Endothelial cell (in vitro differentiated cells): ENCODE measurements at places on chromosomes 7 and 10.

DNA sequence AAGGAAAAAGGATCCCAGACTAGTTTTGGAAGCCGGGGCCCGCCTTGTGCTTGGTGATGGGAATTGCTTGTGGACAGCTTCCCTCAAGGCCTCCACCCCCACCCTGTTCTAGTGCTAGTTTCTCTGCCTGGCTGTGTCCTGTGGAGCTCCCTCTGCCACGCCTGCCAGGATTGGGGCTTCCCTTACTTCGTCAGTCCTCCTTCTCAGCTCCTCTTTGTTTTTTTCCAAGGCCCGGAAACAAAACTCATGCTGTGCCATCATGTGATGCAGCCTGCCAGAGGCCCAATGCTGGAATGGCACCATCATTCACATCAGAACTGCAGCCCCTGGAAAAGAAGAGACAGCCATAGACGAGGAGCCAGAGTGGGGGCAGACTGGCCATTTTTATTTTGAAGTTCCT lies 11.2 kb downstream of the YKT6 start:
- peaks cover 8% of the 10 kb centered on the region for H3K4me1 ChIP-seq
- no peak for DNase-seq
- H3K36me3 ChIP-seq, result peaks cover 20% of the 10 kb centered on the region
- no peaks in the 10 kb centered on the region for H3K27me3 ChIP-seq

GRCh38 chr10:67297637-67298181 lies 371.9 kb downstream of the LRRTM3 start:
- no peak overlapping the region for H3K27ac ChIP-seq
- no peaks in the 10 kb centered on the region for H3K36me3 ChIP-seq
- no peak overlapping the region for H3K4me3 ChIP-seq

DNA sequence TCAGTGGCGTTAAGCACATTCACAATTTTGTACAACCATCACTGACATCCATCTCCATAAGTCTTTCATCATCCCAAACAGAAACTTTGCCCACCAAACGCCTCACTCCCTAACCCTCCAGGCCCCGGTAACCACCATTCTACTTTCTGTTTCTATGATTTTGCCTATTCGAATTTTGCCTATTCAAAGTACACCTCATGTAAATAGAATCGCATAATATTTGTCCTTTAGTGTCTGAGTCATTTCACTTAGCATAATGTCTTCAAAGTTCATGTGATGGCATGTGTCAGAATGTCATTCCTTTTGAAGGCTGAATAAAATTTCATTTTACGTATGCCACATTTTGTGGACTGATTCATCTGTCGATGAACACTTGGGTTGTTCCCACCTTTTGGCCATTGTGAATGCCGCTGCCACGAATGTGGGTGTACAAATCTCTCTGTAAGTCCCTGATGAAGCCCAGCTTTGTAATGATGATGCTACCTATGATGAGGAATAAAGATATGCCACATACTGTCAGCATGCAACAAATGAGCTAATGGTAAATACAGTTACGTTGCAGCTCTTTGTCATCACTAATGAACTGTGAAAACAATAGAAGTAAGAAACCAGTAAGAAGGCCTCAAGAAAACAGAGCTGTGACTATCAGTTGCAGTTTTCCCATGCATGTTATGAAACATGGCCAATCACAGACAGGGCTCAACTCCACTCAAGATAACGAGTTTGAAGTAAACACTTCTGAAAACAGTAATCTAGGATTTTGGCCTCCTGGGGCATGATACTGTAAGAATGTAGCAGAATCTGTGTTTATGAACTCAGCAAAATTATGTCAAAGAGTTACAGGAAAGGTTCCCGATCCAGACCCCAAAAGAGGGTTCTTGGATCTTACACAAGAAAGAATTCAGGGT lies 120.0 kb downstream of the ADAM12 start:
- H3K4me3 ChIP-seq, result no peak overlapping the region
- DNase-seq, result no peak
- H3K36me3 ChIP-seq, result peaks cover 10% of the 10 kb centered on the region
- peaks cover 5% of the 10 kb centered on the region for H3K4me1 ChIP-seq

GRCh38 chr7:13717031-13717430 lies 272.4 kb downstream of the ETV1 start:
- H3K27ac ChIP-seq, result no peak overlapping the region
- H3K4me3 ChIP-seq, result no peak overlapping the region
- no peaks in the 10 kb centered on the region for H3K4me1 ChIP-seq
- DNase-seq, result no peak

GRCh38 chr10:132974886-132975830 lies 32.8 kb upstream of the CFAP46 start:
- peaks cover 14% of the 10 kb centered on the region for H3K27me3 ChIP-seq
- DNase-seq, result no peak
- peaks cover 6% of the 10 kb centered on the region for H3K4me1 ChIP-seq
- H3K4me3 ChIP-seq, result no peak overlapping the region

DNA sequence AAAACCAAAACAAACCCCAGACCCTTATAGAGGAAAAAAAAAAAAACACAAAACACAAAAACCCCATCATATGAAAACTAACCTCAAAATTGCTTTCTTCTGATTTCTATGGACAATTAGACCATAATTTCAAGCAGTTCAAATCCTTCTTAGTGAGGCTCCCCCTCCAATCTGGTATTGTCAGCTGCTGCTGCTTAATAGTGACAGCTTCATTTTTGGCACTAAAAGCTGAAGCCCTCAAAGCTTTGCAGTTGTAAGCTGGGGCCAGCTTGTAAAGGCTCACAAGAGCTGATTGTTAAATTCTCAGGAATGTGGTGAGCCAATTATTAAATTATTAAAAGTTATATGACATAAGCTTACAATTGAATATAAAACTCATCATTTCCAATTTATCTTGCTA lies 21.9 kb downstream of the ATXN7L1 start:
- DNase-seq, result no peak
- H3K4me1 ChIP-seq, result peaks cover 49% of the 10 kb centered on the region
- H3K4me3 ChIP-seq, result no peak overlapping the region
- H3K27me3 ChIP-seq, result peaks cover 6% of the 10 kb centered on the region
- H3K36me3 ChIP-seq, result peaks cover 20% of the 10 kb centered on the region

GRCh38 chr7:148963583-148964482 lies 64.5 kb downstream of the PDIA4 start:
- peak overlapping the region; percentile 89 for H3K4me3 ChIP-seq
- H3K36me3 ChIP-seq, result no peaks in the 10 kb centered on the region
- peak overlapping the region; percentile 93 for H3K27ac ChIP-seq
- peaks cover 7% of the 10 kb centered on the region for H3K27me3 ChIP-seq
- peak; percentile 19 for DNase-seq

DNA sequence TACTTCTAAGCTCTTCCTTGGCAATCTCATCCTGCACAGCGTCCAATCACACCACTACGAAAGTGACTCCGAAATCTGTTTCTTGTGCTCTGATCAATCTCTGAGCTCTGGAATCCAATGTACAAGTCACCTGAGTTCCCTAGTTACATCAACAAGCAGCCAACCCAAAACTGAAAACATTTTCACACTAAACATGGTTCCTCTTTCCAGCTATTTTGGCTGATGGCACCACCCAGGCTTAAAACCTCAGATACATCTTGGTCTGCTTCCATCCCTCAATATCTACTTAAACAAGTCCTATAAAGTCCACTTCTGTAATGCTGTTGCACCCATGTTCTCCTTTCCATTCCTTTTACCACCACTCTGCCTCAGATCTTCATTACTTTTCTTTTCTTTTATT lies 3.6 kb downstream of the BLOC1S2 start:
- no peak for DNase-seq
- H3K4me3 ChIP-seq, result no peak overlapping the region
- H3K27me3 ChIP-seq, result peaks cover 7% of the 10 kb centered on the region
- peaks cover 17% of the 10 kb centered on the region for H3K4me1 ChIP-seq

DNA sequence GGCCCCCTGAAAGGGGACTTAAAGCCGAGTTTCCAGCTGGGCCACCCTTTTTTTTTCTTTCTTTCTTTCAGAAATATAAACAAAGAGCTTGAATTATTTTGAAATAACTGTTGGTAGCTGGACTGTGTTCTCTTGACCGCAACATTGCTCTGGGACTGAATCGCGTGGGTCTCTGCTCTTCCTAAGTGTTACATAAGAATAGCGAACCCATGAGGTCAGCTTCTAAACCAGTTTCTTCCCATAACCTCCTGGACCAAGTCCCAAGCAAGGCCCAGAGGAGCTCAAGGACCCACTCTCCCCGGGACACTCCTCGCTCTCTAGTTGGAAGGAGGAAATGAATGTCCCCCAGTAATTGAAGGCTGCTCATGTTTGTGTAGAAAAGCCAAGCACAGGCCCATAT lies 91.1 kb downstream of the CXCL12 start:
- no peak overlapping the region for H3K4me3 ChIP-seq
- H3K36me3 ChIP-seq, result no peaks in the 10 kb centered on the region
- no peaks in the 10 kb centered on the region for H3K27me3 ChIP-seq
- H3K27ac ChIP-seq, result no peak overlapping the region
- H3K4me1 ChIP-seq, result no peaks in the 10 kb centered on the region
